ENCODE measurements at places on chromosomes 7 and 10.

DNA sequence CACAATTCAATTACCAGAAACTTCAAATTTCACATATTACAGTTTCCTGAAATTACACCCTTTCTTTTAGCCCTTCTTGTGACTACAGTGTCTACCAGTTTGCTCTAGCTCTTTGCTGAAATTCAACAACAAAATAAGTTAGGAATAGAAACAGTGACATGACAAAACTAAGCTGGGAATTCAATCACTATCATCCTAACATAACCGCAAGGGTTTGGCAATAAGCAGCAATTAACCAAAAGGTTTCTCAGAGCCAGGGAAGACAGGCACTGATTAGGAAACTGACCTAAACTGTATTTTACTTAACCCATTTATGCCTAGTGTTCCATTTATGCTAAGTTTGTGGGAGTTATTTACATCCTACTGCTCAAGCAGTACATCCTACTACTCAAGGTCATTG lies 31.3 kb downstream of the HIBADH start:
- DNase-seq: no peak

GRCh38 chr10:98624963-98625362 lies 178.2 kb upstream of the HPS1 start:
- DNase-seq: no peak

- peak; percentile 44 for DNase-seq
Observed at GRCh38 chr10:21526188-21526859, 842 bp upstream of the SKIDA1 start.

GRCh38 chr10:109915566-109915965 lies 7.7 kb downstream of the XPNPEP1 start:
- no peak for DNase-seq

DNA sequence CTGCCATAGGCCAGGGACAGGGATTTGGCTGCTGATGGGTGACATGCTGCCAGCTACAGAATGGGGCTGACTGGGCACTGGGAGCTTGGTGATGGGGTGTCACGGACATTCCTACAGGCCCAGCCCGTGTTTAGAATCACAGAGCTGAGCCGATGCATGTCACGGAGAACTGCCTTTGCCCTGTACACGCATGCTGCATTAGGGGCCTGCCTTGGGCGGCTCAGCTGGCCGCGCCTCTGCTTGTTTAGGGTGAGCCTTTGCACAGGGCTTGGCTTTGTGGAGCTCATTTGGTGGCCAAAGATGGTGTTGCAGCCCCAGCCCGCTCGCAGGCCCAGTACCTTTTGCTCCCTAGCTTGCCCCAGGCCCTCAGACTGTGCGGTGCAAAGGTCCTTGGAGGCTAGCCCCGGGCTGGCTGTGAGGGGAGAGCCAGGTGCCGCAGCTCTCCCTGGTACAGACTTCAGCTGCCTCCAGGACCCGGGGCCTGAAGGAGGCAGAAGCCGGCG lies 108.4 kb upstream of the BTBD16 start:
- DNase-seq: no peak

DNA sequence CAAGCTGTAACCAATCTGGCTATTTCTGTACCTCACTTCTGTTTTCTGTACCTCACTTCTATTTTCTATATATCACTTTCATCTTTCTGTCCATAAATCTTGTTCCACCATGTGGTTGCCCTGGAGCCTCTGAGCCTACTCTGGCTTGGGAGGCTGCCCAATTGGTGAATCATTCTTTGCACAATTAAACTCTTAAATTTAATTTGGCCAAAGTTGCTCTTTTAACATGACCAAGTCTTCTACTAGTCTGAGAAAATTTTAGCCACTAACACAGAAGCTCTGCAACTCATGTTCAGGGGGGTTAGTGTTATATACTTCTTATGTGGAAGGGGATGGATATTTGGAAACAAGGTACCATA lies 503.5 kb downstream of the KIF20B start:
- no peak for DNase-seq

- DNase-seq: no peak
Observed at GRCh38 chr7:37671876-37672275, 11.7 kb upstream of the GPR141 start.

- no peak for DNase-seq
Observed at GRCh38 chr10:100307684-100308083, 21.2 kb upstream of the BLOC1S2 start.

DNA sequence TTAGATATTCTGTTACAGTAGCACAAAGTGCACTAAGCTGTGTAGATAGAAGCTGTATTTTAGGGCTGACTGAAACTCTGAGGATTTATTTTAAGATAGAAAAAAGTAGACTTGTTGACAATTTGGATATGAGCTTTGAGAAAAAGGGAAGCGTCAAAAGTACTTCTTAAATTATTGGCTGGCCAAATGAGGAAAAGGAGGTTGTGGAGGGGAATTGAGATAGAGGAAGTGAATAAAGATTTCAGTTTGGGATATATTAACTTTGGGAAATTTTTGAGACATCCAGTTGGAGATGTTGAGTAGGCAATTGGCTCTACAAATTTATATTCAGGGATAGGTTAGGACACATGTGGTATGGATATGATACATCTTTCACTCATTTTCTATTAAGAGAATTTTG lies 74.0 kb upstream of the CCDC6 start:
- DNase-seq: no peak

DNA sequence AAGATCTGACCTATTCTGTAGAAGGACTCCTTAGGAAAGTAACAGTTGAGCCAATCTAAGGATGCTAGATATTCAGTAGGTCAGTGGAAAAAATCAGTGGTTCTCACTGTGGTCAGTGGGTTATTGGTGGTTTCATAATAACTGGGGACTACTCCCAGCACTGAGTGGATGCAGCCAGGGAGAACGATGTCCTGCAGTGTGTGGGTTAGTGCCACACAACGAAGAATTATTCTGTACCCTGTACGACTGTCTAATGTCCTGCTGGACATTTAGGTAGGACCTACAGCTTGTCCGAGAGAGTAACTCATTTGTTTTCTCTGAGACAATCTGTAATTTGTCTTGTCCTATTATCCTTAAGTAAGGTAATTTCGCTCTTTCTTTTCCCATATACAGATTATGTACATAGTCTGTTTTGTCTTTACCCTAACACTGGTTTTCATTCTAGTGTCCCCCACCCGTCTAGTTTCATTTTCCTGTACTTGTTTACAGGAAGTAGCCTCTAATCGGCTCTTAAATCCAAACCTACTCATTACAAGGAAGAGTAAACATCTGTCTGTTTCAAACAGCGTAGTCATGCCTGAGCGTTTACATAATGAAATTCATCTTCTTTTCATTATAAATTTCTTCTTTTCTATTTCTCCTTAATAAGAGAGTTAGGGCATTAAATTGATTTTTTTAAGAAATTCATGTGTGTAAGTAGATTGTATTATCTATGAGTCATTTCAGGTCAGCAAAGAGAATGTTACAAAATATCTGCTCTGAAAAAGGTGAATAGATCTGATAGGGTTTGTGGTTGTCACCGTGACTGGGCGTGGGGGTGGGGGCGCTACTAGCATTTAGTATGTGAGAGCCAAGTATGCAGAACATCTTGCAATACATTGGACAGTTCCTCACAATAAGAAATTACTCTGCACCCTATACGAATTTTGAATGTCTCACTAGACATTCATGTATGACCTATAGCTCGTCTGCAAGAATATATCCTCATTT lies 8.3 kb upstream of the ZC3HAV1L start:
- no peak for DNase-seq

- DNase-seq: no peak
Observed at GRCh38 chr10:101230183-101230917, 1.1 kb upstream of the LBX1 start.

DNA sequence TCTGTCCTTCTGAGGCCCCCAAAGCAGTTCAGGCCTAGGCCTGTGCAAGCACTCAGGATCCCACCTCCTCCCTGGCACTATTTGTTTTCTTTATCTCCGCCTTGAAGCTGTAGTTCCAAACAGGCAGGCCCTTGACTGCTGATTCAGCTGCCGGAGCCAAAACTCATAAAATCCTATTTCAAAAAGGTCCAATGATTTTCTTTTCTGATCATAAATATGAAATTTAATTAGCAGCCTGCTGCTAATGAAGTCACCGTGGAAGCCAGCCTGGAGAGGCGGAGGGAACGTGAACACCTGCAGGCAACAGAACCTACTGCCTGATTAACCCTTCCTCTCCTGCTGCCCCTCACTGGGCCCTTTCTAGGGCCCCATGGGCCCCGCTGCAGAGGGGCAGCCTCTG lies 60.1 kb downstream of the CARD11 start:
- no peak for DNase-seq

- DNase-seq: no peak
Observed at GRCh38 chr7:130906575-130906974, 172.6 kb upstream of the KLF14 start.

DNA sequence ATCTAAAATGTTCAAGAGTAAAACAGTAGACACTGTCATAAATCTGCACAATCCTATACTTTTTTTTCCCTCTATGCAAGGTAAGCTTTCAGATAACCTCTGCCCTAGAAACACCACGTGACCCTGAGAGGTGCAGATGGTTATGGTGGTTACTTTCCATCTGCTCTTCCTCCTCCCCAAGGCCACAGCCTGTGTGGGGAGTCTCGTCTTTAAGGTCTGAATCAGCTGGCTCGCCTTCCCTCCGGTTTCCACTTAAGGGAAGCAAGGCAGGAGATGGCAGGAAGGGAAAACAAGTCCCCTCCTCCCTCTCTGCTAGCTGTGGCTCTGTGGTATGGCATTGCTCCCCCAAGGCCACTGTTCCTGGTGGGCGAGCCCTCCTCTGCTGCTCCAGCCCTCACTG lies 181.8 kb downstream of the GLI3 start:
- DNase-seq: no peak

- no peak for DNase-seq
Observed at GRCh38 chr7:134365341-134366054, 48.8 kb upstream of the SLC35B4 start.

GRCh38 chr10:76301211-76301610 lies 869.8 kb downstream of the LRMDA start:
- no peak for DNase-seq

GRCh38 chr7:144842377-144842851 lies 6.6 kb upstream of the TPK1 start:
- DNase-seq: no peak

- no peak for DNase-seq
Observed at GRCh38 chr7:127809261-127809702, 157.3 kb downstream of the SND1 start.

DNA sequence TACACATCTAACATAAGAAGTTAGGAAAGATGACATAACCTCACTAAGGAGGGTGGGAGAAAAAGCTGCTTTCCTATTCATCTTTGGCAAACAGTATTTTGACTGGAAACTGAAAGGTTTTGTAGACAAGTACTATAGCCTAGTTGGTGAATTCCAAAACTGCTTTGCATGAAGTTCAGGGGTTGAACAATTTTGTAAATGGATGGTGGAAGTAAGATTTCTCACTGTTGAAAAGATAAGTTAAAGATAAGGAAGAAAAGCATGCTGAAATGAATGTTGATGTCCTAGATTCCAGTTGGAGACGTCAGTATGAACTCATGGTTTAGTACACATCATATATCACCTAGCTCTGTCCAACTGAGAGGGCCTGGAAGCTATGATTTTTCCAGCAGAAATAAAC lies 159.1 kb upstream of the FEZF1 start:
- no peak for DNase-seq

DNA sequence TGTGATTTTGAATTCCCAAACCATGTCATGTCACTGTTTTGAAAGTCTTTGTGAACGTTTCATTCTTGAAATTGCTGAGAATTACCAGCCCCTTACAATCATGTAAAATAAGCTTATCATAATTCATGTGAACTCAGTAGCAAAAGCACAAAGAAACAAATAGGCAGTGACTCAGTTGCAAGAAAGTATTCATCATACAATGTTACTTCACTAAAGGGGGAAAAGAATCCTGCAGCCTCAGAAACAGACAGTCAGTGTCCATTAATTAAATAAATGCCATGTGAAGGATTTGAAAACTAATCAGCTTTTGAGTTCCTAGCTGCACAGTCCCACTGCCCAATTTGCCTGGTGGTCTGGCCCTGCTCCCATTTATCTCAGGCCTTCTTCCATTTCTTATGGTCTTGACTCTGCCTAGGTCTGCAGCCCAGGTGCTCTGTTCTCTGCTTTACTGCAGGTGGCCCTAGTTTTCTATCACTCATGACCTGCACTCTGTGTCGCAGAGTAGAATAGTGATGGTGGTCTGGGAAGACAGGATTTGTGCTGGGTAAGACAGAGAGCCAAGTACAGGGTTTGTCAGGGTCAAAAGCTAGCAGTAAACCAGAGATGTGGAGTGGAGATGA lies 99.7 kb downstream of the PLCE1 start:
- DNase-seq: no peak

- no peak for DNase-seq
Observed at GRCh38 chr10:89382757-89383156, 4.9 kb downstream of the IFIT1B start.

GRCh38 chr10:132395704-132396493 lies 1.1 kb upstream of the PWWP2B start:
- DNase-seq: no peak

DNA sequence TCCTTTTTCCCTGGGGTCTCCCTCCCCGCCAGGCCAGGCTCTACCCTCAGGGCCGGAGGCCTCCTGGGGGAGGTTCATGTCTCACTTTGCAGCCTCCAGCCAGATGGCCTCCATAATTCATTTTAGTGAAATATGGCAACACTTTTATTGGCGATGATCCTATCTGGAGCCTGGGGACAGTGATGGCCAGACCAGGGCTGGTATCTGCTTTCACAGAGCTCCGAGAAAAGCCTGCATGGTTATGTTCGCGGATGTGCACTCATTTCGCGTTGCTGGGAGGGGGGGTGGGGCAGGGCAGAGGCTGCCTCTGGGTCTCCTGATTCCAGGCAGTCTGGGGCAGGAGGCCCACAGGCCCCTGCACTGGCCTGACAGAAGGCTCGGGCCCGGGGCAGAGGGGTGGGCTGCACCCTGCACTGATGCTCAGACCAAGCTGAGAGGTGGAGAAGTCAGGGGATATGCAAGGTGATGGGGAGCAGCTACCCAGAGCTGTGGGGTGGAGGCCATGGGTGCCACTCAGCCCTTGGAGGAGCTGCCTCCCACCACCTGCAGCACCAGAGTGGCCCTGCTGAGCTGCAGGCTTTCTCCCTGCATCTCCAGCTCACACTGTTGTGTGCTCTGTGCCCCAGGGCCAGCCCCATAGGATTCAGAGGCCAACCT lies 85.3 kb upstream of the RET start:
- no peak for DNase-seq

DNA sequence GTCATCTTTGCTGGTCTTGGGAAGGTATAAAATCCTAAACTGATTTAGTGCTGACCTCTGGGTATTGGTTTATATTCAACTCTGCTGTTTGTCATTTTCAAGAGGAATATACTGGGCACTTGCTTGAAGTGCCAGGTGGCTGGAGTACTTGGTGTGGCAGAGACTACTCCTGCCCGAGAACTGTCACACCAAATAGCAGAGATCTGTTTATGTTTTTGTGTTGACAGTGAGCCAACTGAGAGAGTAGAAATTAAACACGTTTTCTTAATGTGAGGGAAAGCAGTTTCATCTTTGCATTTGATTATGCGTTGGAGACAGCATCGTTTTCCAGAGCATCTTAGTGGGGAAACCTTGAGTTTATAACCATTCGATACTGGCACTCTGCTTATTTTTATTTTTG lies 174.4 kb downstream of the CDCA7L start:
- DNase-seq: no peak

- DNase-seq: no peak
Observed at GRCh38 chr7:27191161-27191731, 6.2 kb upstream of the HOXA11 start.

Data from 8988T (cell line).